ENCODE measurements at places on chromosomes 12 and 14.

DNA sequence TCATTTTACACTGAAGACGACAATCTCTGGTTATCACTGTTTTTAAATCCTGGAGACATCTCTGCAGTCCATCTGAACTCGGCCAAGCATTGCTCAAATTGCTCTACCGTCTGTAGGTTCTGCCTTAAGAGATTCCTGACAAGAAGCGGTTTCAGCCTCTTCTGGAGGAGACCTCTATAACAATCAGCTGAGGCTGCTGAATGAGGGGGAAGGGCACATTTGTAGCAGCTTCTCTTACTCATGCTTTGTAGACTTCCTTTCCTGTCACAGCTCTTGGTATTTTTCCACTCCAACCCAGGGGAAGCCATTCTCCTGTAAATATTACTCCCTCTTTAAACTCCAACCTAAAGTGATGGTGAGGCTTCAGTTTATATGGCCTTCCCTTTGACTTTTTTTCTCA is 3.0 kb downstream of the ARG2 start:
- no peak for DNase-seq

DNA sequence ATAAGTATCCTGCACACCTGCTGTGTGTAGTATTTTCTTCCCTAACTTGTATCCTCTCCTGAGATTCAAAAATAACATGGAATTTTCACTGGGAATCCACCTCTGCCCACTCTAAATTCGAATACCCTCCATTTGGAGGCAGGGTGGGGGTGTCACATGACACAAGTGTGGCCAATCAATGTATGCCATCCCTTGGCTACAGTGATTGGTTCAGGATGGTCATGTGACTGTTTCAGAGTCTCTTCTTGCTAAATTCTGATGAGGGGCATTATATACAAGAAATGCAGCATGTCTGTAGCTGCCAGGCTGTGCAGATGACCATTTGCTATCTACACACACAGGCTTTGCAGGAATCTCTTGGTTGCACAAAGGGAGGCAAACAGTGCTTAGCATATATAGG is 86.8 kb upstream of the TMEM132C start:
- DNase-seq: no peak

DNA sequence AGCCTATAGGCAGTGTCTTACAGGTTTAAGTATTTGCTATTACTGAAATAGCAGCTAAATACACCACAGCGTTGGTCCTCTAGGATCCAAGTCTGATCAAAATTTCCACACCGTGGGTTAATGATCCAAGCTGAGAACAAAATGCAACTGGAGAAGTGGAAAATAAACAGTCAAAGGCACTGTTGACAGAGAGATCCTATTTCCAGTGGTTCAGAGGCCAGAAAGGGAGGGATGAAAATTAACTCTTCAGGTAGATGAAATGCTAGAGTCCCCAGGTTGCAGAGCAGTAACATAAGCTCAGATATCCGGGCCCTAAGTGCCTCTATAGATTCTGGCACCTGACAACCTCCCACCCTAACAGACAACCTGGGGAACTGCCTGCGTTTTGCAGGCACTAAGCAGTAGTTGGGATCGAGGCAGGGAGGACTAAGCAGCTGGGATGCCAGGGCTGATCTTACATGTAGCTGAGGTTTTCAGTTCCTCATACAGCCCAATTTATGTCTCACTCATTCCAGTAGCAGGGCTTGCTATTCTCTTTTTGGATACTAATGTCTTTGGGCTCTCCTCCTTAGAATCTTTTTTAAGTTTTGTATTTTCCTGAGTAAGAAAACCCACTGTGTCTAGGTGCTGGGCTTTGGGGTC is 42.7 kb upstream of the CRACR2A start:
- DNase-seq: peak; percentile 83

DNA sequence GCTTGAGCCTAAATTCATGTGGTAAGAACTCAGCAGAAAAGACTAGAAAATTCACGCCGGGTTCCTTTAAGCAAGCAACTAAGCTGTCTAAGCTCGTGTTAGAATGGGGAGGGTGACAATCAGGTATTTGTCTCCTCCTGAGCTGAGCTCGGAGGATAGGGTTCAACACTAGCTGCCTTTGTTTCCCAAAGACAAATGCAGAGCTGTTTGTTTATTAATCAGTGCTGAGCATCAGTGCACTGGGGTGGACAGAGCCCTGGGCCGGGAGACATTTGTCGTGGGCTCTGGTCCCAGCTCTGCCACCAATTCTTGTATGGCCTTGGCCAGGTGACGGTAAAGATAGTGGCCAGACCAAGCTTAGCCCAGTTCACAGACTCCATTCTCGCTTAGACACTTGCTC is 43.7 kb downstream of the DEGS2 start:
- DNase-seq: no peak

GRCh38 chr12:6187948-6188793 is 12.0 kb upstream of the CD9 start:
- DNase-seq: no peak

GRCh38 chr12:47768323-47768811 is 4.7 kb upstream of the SLC48A1 start:
- no peak for DNase-seq

DNA sequence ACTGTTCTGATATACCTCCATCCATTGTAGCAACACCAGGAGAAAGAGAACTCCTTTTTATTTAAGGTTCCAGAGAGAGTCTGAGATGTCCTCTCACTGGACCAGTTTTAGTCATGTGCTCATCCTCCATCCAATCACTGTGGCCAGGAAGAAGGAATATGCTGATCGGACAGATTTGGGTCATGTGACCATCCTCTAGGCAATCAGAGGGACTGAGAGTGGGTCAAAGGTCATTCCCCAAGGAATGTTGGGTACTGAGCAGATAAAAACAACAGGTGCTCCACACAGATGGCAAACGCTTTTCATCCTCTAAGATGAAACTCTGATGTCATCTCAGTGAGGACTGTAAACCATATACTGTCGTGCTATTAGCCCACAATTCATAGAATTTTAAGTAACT is 28.8 kb upstream of the RPH3A start:
- no peak for DNase-seq

GRCh38 chr14:95143808-95144620 is 13.3 kb downstream of the DICER1 start:
- no peak for DNase-seq

DNA sequence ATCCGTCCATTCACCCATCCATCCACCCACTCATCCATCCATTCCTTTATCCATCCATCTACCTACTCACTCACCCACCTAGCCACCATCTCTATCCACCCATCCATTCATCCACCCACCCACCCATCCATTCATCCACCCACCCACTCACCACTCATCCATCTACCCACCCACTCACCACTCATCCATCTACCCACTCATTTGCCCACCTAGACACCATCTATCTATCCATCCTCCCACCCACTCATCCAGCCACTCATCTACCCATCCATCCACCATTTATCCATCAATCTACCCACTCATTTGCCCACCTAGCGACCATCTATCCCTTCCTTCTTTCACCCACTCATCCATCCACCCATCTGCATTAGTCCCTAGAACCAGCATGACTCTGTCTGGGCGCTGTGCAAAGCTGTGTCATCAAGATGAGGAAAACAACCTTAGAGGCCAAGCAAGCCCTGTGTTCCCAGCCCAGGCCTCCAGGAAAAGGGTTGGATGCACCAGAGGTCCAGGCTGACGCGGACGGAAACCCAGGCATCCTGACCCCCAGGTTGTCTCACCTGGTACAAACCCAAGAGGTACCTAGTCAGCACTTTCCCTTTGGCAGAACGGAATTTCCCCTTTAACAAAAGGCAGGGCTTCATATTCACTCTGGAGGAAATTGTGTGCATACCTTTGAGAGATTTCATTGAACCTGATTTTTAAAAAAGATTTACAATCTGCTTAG is 73.7 kb downstream of the NOC4L start:
- no peak for DNase-seq
